Trophoblast cell (in vitro differentiated cells and primary cell): ENCODE measurements at places on chromosomes 2 and 18.

GRCh38 chr2:18551169-18551568 lies 9.3 kb downstream of the RDH14 start:
- no peak for DNase-seq

DNA sequence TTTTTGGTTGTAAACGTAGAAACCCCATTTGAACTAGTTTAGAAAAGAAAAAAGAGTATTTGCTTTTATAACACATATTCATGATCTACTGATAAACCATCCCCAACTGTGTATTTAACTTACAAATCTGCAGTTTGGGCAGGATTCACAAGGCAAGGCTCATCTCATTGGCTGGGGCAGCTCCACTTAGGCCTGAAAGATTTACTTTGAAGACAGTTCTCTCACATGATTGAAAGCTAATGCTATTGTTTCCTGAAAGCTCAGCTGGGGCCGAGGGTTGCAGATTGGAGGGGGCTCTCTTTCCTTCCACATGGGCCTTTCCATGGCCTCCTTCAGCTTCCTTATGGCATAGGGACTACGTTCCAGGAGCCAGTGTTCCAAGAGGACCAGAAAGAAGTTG lies 47.4 kb downstream of the ARHGAP15 start:
- DNase-seq: no peak

GRCh38 chr2:73839653-73840411 lies 11.1 kb downstream of the STAMBP start:
- no peak for DNase-seq

GRCh38 chr2:203673933-203674332 lies 32.5 kb upstream of the CD28 start:
- DNase-seq: no peak

DNA sequence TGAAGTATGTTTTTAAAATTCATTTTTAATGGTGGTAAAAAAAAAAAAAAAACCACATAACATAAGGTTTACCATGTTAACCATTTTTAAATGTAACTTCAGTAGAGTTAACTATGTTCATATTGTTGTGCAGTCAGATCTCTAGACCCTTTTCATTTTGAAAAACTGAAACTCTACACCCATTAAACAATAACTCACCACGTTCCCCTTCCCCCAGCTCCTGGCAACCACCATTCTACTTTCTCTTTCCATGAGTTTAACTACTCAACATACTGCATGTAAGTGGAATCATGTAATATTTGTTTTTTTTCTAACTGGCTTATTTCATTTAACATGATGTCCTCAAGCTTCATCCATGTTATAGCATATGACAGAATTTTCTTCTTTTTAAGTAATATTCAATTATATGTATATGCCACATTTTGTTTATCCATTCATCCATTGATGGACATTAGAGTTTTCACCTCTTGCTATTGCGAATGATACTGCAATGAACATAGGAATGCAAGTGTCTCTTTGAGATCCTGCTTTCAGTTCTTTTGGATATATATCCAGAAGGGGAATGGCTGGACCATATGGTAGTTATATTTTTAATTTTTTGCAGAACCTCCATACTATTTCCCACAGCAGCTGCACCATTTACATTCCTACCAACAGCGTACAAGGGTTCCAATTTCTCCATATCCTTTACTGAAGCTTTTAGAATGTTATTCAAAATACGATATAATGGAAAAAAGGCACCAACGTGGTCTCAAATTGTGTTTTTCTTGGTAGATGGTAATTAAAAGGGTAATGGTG lies 91.0 kb downstream of the SPTBN1 start:
- no peak for DNase-seq

DNA sequence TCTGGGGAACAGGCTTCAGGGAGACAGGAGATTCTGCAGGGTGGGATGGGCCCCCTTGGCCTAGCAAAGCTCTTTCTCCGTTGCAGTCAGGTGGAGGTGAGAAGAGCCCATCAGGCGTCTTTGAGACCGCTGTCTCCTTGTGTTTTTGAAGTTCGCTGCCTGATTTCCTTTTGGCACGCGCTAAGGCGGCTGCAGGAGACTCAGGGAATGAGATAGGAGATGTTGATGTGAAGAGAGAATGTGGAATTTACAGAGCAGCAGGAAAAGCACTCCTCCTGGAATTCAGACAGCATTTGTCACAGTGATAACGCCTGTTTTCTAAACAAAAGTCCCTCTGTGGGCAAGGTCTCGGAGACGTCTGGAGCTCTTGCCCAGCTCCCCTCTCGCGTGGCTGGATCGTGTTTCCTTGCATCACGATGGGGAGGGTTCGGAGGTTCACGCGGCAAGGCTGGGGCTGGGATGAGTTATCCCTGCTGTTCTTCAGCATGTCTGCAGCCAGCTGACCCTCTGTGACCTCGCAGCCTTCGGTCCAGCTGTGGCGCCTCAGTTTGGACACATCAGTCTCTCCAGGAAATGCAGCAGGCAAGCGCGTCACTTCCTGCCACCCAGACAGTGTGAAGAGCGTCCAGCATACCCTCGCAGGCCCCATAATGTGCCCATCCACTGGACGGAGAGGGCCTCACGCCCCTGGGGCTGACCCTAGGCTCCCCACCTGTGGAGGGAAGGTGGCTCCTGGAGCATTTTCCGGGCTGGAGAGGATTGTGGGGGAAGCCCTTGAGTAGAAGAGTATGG lies 30.2 kb downstream of the GLI2 start:
- no peak for DNase-seq

- DNase-seq: no peak
Measured at GRCh38 chr2:140529706-140530105, 1601.1 kb downstream of the LRP1B start.

DNA sequence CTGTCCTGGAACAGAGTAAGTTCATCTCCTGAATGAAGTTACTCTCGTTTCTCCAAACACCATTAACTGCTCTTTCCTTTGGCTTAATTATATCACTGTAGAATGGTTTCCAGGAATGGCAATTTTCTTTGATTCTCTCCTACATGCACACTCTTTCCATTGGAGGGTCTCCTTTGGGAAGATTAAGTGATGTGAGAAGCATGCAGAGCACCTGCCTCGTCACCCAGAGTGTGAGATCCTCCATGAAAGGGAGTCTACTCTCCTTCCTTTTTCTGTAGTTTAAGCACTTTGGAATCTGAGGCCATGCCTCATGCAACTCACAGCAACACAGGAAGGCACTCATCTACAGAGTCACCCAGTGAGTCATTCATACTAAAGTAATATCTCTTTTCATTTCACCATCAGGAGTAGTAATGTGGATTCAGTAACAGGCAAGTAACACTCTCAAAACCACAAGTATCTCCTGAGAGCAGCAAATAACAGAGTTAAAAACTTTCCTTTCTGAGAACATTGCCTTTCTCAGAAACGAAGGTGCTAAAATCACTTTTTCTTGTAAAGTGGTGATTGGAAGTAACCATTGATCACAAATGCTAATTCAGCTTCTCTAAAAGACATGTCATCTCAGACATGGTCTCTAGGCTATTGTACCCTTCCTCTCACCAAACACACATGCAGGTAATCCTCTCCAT lies 52.8 kb upstream of the IL1RL1 start:
- peak; percentile 38 for DNase-seq

GRCh38 chr2:174335988-174336500 lies 1.3 kb downstream of the SP9 start:
- no peak for DNase-seq

GRCh38 chr2:241467777-241468475 lies 40.5 kb downstream of the STK25 start:
- no peak for DNase-seq

- no peak for DNase-seq
Measured at GRCh38 chr18:57581301-57581934, 5.1 kb downstream of the FECH start.

DNA sequence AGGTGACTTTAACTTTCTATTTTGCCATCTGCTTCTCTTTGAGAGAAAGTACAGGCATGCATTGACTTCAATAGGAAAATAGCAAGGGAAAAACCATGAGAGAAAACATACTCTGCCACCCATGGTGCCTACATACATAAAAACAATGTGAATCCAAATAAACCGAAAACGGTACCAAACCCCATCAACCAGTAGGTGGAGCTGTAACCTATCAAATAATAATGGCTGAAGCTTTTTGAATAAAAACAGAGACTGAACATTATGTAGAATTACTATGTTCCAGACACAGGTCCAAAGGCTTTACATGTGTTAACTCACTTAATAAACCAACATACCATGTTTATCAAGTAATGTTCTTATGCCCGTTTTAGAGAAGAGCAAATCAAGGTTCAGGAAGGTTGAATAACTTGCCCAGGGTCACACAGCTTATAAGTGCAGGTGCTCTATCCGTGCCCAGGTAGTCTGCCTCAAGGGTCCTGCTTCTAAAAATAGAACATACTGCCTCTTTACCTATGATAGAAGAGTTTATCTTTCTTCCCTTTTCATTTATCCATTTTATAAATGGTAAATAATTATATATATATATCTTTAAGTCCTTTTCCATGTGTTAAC lies 293.9 kb upstream of the SYT4 start:
- peak; percentile 70 for DNase-seq

- DNase-seq: peak; percentile 90
Measured at GRCh38 chr2:239630618-239631286, 229.9 kb upstream of the HDAC4 start.

- no peak for DNase-seq
Measured at GRCh38 chr2:152098496-152099366, at the start of gene CACNB4. TSS of gene CACNB4 (minus strand) at chr2:152099044.

DNA sequence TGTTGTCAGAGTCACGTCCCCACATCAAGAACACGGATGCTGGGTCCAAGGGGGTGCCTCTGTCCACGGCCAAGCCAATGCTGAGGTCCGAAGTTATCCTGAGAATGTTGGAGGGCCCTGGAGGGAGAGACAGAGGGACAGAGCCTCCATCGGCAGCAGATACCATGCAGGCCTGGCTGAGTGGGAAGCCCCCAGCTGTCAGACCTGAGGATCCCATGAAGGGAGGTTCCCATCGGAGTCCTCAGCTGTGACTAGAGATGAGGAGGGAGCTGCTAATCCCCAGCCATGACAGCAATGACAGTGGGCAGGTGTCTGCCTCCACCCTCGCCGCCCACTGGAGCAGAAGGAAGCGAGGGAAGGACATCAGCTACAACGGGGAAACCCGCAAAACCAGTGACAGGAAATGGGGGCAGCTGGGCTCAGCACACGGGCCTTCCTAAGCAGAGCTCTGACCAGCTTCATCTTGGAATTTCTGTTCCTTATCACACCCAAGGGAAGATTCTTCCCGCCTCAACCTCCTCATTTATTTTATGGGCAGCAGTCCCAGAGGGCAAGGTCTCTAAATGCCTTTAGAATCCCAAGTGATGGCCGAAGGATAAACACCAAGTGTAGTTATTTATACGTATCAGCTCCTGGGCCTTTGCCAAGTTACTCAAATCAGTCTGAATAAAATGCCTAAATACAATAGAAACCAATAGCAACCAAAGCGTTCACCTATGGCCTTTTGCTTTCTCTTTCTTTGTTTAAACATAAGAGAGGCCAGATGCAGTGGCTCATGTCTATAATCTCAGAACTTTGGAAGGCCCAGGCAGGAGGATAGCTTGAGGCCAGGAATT lies 32.2 kb downstream of the FAM178B start:
- DNase-seq: no peak

DNA sequence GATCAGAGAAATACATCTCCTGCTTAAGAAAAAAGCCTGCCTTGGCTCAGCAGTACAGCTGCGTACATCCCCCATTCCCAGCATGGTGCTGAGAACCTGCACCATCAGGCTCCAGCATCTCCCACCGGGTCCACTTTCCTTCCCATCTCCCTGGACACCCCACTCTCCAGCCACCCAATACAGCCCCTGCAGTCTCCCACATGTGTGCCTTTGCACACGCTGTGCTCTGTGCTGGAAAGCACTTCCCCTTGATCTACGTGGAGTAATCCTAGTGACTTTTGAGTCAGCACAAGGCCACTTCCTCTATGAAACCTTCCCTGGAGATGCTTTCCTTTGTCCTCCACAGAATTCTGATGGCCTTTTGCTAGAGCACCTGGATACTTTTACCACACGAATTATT lies 17.0 kb downstream of the STAT1 start:
- DNase-seq: no peak

- DNase-seq: no peak
Measured at GRCh38 chr18:56148373-56148772, 490.0 kb downstream of the TXNL1 start.

DNA sequence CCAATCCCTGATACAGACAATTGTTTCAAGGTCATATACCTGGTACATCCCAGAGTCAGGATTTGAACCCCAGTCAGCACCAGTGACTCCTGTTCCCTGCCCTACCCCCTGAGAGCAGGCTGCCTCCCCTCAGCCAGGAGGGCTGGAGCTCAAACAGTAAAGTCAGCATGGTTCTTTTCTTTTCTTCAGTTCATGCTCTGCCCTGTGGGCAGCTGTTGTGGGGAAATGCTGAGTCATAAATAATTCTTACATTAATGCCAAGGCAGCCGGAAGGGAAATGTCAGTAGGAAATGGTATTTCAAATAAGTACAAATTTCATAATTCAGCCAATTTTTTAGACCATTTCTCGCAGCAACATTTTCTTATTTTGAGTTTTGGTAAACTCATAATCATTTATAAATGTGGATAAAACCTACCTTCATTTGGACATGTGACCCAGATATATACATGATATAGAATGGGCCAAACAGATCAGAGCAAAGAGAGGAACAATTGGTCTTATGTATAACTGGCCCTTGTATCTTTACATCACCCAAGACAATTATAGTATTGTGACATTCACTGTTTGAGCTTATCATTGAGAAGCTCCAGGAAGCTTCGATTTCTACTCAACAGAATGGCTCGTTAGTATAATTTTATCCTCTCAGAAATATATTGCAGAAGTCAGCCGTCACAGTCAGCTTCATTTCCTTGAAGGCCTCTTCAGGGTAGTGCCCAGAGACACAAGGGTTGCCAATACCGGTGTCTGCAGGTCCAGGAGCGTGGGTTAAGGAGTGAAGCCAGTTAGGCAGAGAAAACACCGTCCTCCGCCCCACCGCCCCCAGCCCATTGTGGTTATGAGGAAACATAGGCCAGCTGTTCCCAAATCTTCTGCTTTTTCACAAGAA lies 28.0 kb upstream of the SCYGR1 start:
- DNase-seq: peak; percentile 9

GRCh38 chr18:79438898-79439627 lies 43.3 kb downstream of the NFATC1 start:
- no peak for DNase-seq

- no peak for DNase-seq
Measured at GRCh38 chr2:233807966-233808935, 30.1 kb downstream of the MROH2A start.

DNA sequence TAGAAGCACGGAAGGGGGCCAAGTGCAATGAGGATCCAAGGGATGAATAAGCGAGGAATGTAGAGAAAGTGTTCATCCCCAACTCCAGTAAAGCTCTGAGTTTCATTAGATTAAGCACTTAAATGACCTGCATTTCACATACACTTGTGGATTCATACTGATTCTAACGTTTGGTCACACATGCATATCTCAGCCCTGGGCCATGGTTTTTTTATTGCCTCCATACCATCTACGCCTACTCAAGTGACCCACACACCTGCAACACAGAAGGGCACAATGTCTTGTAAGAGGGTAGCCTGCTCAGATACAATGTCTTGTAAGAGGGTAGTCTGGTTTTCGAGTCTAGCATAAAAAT lies 566 bp upstream of the MRPS5 start:
- DNase-seq: no peak

GRCh38 chr18:64334748-64335147 lies 185.9 kb upstream of the LINC00305 start:
- no peak for DNase-seq

GRCh38 chr2:118936936-118937335 lies 5.1 kb upstream of the MARCO start:
- DNase-seq: no peak
